ENCODE measurements at places on chromosomes 2 and 18. TPM values are rescaled to one million over a fixed set of nuclear protein-coding genes. Genes with fewer than 3 reads are reported as not detected.

DNA sequence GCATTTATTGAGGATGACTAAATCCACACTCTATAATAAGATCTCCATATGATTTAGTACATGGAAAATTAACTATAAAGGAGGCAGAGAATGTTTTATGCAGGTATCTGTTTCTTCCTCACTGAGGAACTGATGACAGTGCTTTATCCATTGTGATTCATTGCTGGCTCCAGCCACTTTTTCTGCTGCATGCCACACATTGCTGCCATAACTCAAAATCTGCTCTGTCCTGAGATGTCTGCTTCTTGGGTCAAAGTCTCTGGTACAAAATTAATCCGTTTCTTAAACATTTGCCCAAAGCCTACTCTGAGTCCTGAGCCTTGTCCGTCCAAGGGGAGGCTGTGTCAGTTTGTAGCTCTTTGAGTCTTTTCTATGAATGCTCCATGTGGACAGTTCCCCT lies 15.5 kb upstream of the ARHGAP28 start:
- no peak for DNase-seq

GRCh38 chr2:138147796-138148195 lies 183.5 kb downstream of the HNMT start:
- DNase-seq: no peak

DNA sequence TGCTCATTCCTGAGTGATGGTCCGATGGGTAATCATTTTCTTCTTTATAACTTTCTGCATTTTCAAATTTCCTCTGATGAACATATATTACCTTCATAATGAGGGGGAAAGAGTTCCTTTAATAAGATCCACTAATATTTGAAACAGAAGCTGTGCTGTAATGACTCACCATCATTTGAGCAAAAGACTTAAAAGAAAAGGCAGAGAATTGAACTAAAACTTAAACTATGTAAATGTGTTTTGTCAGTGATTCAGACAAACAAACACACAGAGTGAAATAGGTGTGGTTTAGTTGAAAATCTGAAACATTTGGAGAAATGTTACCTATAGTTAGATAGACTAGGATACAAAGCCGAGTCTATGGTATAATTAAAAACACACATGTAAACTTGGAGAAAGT lies 209.6 kb downstream of the STK39 start:
- DNase-seq: no peak

Gene EML6
- 0.83 TPM for total RNA-seq

DNA sequence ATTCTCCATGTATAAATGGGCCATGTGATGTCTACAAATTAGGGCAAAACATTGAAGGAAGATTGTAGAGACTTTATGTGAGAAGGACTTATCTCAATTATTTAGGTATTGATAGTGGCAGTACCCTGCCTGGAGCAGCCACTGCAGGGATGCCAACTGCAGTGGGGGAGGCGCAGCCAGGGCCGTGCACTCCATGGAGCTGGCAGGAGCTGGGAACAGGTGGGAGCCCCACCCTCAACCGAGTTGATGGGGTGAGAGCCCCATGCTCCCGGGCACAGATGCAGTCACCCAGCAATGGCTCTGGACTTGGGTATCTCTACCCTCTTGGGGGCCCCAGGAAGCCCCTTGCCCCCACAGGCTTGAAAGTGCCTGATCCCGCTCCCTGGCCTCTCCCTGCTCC lies 564.3 kb downstream of the SLC4A3 start:
- DNase-seq: no peak

DNA sequence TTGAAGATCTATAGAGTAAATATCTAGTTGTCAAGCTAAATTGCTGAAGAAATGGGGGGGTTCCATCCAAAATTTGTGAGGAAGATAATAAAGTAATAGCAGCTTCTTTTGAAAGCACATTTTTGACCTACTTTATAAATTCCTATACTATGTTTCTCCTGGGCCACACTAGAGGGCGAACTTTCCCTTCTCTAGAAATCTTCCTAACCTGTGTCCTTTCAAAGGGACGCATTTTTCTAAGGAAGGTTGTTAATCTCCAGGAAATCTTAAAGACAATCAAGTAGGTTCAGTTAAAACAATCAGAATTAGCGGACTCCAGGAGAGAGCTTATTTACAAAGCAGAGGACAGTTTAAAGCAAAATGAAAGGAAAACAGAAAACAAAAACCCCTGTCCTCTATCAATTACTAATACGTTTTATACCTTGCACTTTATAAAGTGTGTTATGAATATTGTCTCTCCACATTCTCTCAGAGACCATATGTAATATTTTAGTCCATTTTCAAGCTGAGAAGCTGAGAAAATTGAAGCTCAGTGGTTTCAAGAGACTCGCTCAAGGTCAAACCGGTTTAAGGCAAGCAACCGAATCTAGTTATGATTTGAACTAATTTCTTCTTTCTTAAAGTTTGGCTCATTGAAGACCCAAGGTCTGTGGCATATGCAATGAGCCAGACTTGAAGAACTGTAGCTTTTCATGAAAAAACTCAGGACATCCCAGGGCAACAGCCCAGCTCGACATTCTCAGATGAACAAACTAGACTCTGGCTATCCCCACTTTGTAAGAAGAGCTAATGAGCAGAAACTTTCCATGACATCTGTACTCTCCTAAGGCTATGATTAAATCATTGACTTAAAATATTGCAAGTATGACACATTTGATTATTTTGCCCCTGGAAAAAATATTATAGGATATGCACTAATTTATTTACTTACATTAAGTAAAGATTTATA lies 273.6 kb downstream of the PAX3 start:
- no peak for DNase-seq

- DNase-seq: peak; percentile 61
These were observed 80.8 kb downstream of the TCF7L1 start for GRCh38 chr2:85213901-85214512.

DNA sequence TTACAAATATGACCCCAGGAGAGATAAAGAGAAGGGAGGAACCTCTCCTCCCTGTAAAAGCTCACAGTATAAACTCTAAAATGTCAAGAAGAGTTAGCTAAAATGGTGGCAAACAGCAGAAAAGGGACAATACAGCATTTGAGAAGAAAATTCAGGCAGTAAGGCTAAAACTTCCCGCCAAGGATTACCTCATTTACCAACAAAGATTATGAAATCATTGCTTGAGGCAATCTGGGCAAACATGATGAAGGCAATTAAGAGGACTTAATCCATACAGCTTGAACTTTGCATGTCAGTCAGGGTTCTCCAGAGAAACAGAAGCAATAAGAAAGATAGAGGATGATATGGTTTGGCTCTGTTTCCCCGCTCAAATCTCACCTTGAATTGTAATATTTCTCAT lies 81.4 kb downstream of the CMPK2 start:
- no peak for DNase-seq

Gene TMEM247
- not detected for total RNA-seq

DNA sequence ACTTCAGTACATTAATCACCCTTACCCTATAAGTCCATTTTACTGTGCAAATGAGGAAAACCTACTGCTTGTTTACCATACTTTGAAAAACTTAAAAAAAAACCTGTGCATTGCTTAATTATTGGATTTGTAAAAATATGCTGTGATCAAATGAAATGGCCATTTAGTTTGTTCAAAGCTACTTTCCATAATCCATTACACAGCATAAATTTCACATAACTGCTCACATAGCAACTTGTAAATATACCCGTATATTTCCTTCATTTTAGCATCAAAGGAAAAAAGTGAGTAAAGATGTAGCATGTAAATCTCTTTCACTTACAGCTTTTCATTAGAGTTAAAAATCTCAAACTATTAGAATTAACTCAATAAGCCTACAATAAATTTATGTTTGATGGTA lies 415.1 kb downstream of the NR4A2 start:
- no peak for DNase-seq

DNA sequence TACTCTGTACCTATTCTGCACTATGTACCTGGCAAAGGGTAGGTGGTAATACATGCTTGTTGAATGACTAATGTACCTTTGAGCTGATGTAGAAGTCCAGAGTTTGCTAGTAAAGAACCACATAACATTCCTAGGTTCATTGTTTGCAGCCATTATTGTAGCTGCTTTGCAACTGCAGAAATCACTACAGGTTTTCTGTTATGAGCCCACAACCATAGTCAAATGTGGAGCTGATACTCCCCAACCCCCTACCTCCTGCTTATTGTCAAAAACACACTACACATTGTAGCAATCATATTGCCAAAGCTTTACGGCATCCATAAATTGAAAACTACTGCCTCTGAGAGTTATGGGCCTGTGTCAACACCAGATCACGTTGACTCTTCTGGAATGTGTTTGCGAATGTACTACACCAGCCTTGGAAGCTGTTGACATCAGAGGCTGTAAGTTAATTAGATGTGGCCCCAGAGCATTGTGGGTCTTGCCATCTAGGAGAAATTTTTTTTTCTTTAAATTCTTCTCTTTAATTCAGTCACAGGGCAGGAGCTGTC lies 187.0 kb downstream of the AGPS start:
- DNase-seq: no peak

DNA sequence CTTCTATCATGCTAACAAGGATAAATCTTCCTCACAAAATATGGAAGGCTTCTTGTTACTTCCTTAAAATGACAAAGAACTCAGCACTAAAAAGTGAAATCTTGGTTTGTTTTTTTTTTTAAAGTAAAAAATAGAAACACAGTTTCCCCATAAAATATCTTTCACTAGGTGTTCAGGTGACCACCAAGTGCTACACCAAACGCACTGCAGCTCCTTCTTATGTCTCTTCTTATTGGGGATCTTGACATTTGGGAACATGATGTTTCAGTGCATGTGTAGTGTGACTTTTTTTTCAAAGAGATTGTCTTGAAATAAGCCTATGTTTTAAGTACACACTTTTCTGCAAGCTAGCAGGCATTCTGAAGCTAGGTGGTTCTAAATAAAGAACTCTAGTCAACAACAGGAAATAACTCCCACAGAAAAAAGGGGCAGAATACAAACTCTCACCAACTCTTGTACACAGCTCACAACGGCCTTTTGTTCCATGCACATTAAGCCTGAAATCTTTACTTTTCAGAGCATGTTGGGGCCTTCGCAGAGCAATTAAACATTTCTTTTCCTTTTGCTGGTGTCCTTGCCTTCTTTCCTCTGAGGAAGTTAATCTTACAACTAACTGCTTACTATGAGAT lies 13.2 kb upstream of the SERTAD2 start:
- no peak for DNase-seq

Gene FAM237A
- 1.9 TPM for total RNA-seq

- DNase-seq: no peak
These were observed 56.0 kb downstream of the SERPINB7 start for GRCh38 chr18:63831080-63831788.

- DNase-seq: no peak
These were observed 44.6 kb upstream of the ROCK2 start for GRCh38 chr2:11389052-11389420.

Gene TMEM17
- 1.4 TPM for total RNA-seq

GRCh38 chr2:148300544-148300943 lies 279.7 kb downstream of the MBD5 start:
- DNase-seq: no peak

- peak; percentile 84 for DNase-seq
These were observed 40.6 kb upstream of the DSC1 start for GRCh38 chr18:31203096-31203793.

- no peak for DNase-seq
These were observed 89.0 kb downstream of the TMEM18 start for GRCh38 chr2:588074-588645.

- DNase-seq: no peak
These were observed 1521.5 kb upstream of the ZEB2 start for GRCh38 chr2:146041274-146041910.

DNA sequence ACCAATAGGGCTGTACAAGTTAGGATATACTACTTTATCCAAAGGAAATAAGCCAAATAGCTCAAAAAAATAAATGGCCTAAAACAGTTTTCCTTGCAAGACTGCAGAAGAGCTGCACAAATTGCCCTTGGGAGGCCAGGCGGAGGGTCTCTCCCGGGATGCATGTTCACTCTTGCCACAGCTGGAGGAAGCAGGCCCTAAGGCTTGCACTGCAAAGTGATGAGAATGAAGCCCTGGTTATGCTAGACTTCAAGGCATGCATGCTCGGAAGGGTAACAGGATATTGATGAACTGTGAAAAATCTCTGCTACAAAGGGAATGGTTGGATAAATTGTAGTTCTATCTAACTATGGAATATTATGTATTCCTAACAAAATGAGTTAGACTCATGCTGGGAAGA lies 27.5 kb upstream of the LDLRAD4 start:
- no peak for DNase-seq

DNA sequence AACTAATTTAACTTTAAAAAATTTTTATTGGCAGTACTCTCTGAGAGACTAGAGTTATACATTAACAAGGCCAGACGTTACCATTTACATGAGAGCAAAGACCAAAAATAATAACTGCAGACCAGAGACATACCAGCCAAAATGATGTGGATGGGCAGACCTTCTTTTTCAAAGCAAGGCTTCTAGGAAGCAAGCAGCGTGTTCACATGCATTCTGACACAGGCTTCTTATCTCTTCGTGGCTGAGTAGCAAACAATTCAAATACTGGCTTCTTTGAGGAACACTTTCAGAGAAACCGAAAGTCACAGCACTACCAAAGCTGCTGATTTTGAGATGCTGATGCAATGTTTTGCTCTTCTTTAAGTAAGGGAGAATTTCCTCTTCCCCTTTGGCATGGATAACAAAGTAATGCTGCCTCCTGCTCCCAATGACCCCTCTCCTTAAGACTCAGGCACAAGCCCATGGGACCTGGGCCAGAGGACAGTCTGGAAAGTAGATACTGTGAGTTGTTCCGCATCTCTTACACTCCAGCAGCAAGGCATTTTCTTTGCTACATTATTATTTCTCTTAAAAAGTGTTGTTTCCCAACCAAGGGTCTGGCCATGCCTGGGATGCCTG lies 181.9 kb downstream of the MREG start:
- DNase-seq: no peak

GRCh38 chr2:214839464-214839863 lies 30.0 kb upstream of the BARD1 start:
- no peak for DNase-seq

- DNase-seq: no peak
These were observed 42.5 kb downstream of the LYPD6B start for GRCh38 chr2:149080971-149081370.

DNA sequence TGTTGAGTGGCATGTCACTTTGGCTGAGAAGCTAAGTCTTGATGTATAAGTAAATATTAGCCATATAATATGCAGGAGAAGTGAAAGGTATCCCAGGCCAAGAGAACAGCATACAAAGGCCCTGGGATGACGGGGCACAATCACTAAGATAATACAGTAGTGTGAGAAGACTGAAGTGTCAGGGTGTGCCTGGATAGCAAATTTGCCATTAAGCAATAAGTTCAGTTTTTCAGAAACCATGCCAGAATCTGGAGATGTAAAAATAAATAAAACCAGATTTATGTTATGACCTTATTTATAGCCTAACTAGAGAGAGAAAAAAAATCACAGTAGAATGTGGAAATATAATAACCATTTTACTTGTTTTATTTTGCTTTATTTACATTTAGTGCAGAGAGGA lies 1858.7 kb upstream of the CELF4 start:
- no peak for DNase-seq

Gene FBLN7
- 1.00 TPM for total RNA-seq

GRCh38 chr2:214536625-214537024 lies 125.8 kb downstream of the VWC2L start:
- no peak for DNase-seq

GRCh38 chr18:37659906-37660305 lies 94.3 kb upstream of the CELF4 start:
- no peak for DNase-seq
